ENCODE measurements at places on chromosomes 6 and 20.

- peak; percentile 9 for DNase-seq
These were observed 10.8 kb upstream of the TAAR1 start for GRCh38 chr6:132669690-132670291.

- no peak for DNase-seq
These were observed 416.6 kb downstream of the PREX1 start for GRCh38 chr20:48411245-48411644.

DNA sequence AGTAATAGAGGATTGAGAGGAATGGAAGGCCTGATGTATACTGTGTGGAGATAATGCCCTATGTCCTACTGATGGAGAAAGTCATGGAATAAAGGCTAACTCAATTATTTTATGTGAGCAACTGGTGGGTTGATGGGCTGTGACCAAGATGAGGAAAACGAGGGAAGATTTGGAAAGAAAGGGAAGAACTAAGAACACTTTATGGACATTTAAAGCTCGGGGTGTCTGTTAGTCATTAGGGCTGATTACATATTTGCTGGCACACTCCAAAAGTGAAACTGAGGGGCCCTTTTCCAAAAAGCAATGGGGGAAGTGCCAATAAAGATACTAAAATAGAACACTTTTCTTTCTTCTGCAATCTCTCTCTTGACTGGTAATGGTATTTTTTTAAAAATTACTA, 439.5 kb downstream of the PLCB1 start:
- no peak for DNase-seq

GRCh38 chr6:143692696-143693095, 14.9 kb downstream of the PHACTR2 start:
- DNase-seq: no peak

GRCh38 chr6:36897609-36898008, 11.9 kb downstream of the C6orf89 start:
- DNase-seq: no peak

DNA sequence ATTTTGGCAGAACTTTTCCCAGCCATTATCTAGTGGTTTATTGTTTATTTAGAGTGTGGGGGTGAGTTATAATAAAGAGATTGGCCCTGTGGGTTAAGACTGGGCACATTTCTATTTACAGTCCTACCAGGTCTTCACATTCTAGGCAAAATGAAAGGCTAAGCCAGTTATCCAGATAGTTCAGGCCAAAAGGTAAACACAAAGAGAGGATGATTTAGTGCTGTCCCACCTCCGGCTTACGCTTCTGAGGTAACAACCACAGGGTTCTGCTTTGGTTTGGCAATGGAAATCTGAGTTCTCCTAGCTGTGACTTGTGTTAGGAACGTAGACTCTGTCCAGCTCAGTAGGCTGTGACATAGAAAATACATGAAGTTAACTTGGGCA, 50.3 kb upstream of the PTPRK start:
- DNase-seq: no peak

DNA sequence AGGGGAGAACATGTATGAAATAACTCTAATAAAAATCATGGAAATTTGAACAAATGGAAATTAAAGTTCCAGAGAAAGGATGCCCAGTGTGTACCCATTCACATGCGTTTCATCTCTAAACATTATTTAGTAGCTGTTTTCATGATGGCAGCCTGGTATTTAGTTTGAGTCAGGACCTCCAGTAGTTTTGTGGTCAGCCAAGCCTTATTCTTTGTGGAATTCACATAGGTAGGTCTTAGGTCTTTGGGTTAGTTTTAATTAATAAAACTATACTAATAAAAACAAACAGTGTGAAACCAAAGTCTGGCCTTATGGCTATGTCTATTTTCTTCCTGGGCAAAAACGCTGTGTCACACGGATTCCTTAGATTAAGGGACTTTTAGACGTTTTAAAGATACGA, 137.8 kb downstream of the FOXC1 start:
- no peak for DNase-seq

DNA sequence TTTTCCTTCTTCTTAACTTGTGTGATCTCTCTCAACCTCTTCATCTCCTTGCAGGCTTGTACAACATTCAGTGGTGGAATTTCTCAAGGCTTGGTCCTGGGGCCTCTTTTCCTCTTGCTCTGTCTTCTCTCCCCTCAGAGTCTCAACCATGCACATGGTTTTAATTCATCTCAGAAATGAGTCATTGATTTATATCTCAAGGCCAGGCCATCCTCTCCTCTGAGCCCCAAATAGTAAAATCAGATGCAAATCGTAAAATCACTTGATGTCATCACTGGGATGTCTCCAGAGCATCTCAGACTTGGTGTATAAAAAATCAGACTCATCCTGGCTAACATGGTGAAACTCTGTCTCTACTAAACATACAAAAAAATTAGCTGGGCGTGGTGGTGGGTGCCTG, 85.0 kb downstream of the FNDC1 start:
- DNase-seq: no peak

- DNase-seq: no peak
These were observed 131.5 kb downstream of the TAF4 start for GRCh38 chr20:61933951-61934715.

GRCh38 chr6:52517502-52518278, 59.2 kb downstream of the TRAM2 start:
- peak; percentile 76 for DNase-seq

GRCh38 chr20:51359947-51360346, 182.6 kb downstream of the NFATC2 start:
- no peak for DNase-seq

DNA sequence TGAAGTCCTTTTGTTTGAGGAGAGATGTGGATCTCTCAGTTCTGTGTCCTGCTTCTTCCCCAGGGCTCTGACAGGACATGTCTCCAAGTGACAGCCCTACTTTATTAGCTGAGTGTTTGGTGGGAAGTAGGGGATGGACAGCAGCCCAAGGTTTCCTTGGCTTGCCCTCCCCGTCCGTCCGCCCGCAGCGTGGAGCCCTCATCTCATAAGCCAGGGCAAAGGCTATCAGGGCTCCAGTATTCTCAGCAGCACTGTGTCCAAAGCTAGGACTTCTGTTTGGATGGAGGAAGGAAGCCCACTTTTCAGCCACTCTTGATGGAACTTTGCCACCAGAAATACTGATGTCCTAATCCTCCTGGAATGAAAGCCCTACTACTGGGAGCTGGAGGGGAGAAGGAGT, 13.6 kb downstream of the CDC5L start:
- no peak for DNase-seq

DNA sequence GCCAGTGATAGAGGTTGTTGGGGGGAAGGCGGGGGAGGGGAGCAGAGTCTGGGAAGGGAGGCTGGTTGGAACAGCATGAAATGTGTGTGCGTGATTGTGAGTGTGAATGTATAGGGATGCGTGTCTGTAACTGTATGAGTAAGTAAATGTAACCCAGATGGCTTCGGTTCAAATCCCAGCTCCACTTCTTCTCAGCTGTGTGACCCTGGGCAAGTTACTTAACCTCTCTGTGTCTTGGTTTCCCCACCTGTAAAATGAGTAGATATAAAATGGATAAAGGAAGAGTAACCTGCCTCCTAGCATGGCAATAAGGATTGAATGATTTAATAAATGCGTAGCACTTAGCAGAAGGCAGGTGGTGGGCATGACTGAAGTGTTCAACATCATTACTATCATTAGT, 24.1 kb downstream of the MAFB start:
- DNase-seq: no peak
